Effector memory CD4-positive, alpha-beta T cell (primary cell): ENCODE measurements at places on chromosomes 1 and 21.

- no peaks in the 10 kb centered on the region for H3K4me1 ChIP-seq
- no peak overlapping the region for H3K4me3 ChIP-seq
- H3K27ac ChIP-seq, result no peak overlapping the region
- H3K36me3 ChIP-seq, result no peaks in the 10 kb centered on the region
These were observed 57.1 kb upstream of the GADD45A start for GRCh38 chr1:67627906-67628305.

DNA sequence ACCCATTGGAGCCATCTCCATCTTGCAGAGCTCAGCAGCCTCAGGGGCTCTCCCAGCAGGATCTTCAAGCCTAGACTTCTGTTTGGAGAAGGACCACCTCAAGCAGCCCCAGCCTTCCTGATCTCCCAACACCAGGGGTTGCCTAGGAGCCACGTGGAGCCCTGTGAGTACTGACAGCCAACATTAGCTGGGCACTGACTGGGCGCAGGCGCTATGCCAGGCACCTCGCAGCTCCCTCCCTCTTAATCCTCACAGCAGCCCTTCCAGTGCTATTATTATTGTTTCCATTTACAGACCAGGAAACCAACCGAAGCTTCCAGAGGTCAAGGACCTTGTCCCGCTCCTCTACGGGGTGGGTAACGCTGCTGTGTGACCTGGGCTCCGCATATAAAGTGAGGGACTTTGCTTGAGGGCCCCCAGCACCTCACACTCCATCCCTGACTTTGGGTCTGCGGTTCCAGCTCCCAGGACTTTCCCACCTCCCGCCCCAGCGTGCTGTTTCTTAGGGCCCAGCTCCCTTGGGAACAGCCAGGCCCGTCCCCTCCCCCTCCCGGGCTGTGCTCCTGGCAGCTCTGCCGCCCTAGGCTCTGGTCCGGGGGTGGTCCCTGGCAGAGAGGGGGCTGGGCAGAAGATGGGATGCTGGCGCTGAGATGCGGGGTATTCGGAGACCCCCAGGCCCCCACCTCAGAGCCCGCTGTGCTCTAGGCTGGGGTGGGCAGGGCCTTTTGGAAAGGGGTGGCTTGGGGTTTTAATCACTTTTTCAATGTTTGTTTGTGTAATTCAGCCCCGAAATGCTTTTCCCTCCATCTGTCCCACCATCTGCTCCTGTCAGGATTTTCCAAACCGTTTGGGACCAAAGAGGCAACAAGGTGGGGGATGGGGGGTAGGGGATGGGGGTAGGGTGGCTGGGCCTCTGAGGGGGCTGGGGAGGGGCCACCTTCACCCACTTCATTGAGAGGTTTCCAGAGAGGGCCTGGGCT, 4.1 kb upstream of the HPCA start:
- H3K4me1 ChIP-seq, result peaks cover 3% of the 10 kb centered on the region
- DNase-seq, result no peak
- H3K27ac ChIP-seq, result no peak overlapping the region
- no peaks in the 10 kb centered on the region for H3K36me3 ChIP-seq

DNA sequence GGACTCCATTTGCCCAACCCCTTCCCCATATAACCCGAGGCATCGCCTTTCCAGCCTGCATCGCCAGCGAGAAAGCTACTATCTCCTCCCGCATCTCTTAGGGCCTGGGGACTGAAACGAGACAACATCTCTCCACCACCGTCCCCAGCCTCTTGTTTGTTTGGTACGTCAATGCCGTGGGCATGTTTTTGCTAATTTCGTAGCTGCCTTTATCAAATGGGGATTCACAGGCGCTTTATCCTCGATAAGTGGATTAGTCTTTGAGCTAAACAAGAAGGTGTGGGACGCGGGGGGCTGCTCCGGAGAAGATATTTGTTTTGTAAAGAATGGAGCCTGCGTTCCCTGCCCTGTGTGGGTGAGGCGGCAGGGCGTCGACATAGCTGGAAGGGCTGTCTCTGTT, 91.6 kb downstream of the PAX7 start:
- H3K4me1 ChIP-seq, result no peaks in the 10 kb centered on the region
- H3K27me3 ChIP-seq, result peaks cover 20% of the 10 kb centered on the region
- no peak overlapping the region for H3K4me3 ChIP-seq
- H3K36me3 ChIP-seq, result no peaks in the 10 kb centered on the region
- DNase-seq, result no peak

GRCh38 chr1:208880433-208881100, 636.4 kb upstream of the PLXNA2 start:
- no peak overlapping the region for H3K27ac ChIP-seq
- H3K36me3 ChIP-seq, result no peaks in the 10 kb centered on the region
- DNase-seq, result no peak
- H3K27me3 ChIP-seq, result no peaks in the 10 kb centered on the region
- no peak overlapping the region for H3K4me3 ChIP-seq

DNA sequence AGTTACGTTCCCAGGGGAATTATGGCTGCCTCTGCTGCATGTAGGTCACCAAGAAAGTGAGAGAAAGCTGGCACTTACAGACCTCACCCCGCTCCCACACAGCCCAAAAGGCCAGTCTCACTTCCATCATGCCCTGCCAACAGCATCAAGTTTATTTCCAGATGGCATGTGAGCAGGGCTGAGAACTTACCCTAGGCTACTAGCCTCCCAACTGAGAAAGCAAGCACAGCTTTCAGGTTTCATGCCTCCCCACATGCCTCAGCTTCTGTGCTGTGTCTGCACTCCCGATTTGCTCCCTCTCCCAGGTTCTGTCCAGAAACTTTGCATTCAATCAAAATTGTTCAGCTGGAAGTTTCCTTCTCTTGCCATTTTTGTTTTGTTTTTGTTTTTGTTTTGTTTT, 59.1 kb upstream of the CRB1 start:
- H3K27ac ChIP-seq, result no peak overlapping the region
- no peak for DNase-seq
- H3K4me1 ChIP-seq, result no peaks in the 10 kb centered on the region
- no peak overlapping the region for H3K4me3 ChIP-seq

GRCh38 chr1:54481201-54481884, 66.7 kb upstream of the ACOT11 start:
- H3K27me3 ChIP-seq, result no peaks in the 10 kb centered on the region
- H3K4me3 ChIP-seq, result peak overlapping the region; percentile 17
- no peaks in the 10 kb centered on the region for H3K36me3 ChIP-seq
- peak overlapping the region; percentile 41 for H3K27ac ChIP-seq
- peaks cover 48% of the 10 kb centered on the region for H3K4me1 ChIP-seq
- DNase-seq, result no peak

GRCh38 chr1:236345728-236346127, 48.4 kb upstream of the EDARADD start:
- no peaks in the 10 kb centered on the region for H3K36me3 ChIP-seq
- H3K4me3 ChIP-seq, result no peak overlapping the region
- DNase-seq, result no peak
- H3K4me1 ChIP-seq, result no peaks in the 10 kb centered on the region
- no peaks in the 10 kb centered on the region for H3K27me3 ChIP-seq

DNA sequence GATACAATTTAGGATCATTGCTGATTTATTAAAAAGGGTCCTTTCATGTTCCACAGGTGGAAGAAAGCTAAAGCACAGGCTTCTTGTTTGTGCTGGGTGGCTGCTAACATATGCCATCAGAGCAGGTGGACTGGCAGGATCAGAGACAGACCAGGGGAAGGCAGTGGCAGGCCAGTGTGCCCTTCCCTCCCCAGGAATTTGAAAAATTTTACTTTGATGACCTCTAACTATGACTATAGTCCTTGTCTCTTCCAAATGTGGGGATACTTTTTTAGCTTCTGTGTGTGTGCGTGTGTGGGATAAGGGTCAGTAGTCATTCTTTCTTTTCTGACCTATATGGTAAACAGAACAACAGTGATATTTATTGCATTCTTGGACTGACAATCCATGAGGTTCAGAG, 49.9 kb downstream of the LHX9 start:
- H3K36me3 ChIP-seq, result no peaks in the 10 kb centered on the region
- H3K27ac ChIP-seq, result no peak overlapping the region
- H3K27me3 ChIP-seq, result no peaks in the 10 kb centered on the region
- no peaks in the 10 kb centered on the region for H3K4me1 ChIP-seq
- DNase-seq, result no peak

- no peak overlapping the region for H3K27ac ChIP-seq
- no peak overlapping the region for H3K4me3 ChIP-seq
- DNase-seq, result no peak
- no peaks in the 10 kb centered on the region for H3K27me3 ChIP-seq
- peaks cover 9% of the 10 kb centered on the region for H3K4me1 ChIP-seq
These were observed 3.1 kb upstream of the MXRA8 start for GRCh38 chr1:1361233-1361981.

DNA sequence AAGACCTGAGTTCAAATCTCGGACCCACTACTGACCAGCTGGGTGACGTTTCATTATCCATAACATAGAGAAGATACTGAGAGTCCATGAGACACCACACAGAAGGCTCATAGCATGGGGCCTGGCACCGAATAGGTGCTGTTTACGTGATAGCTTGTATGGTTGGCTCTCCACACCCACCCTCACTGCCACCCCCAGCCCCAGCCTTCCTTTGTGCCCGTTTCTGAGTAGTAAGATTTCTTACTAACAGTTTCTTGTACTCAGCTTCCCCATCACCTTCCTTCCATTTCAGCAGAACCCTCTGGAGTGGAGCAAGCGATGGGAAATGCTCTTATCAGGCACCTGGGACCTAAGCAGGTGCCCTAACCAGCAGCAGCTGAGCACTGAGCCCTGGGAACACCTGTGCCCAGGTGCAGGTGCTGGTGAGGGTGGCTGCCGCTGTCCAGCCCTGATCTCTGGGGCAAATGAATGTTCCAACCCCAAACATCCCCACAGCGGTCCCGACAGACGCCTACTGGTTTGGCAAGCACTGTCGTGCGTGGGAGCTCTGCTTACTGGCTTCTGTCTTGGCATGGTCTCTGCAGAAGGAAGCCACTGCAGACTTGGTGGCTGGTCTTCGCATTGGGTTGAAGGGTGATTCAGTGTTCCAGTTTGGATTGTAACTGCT, 225.4 kb downstream of the CAMTA1 start:
- H3K36me3 ChIP-seq, result no peaks in the 10 kb centered on the region
- H3K4me3 ChIP-seq, result no peak overlapping the region
- no peak overlapping the region for H3K27ac ChIP-seq
- no peaks in the 10 kb centered on the region for H3K4me1 ChIP-seq

GRCh38 chr21:42453224-42453985, 42.6 kb downstream of the RSPH1 start:
- H3K27me3 ChIP-seq, result no peaks in the 10 kb centered on the region
- no peak overlapping the region for H3K4me3 ChIP-seq
- no peaks in the 10 kb centered on the region for H3K36me3 ChIP-seq
- peaks cover 4% of the 10 kb centered on the region for H3K4me1 ChIP-seq
- no peak for DNase-seq
- H3K27ac ChIP-seq, result no peak overlapping the region

DNA sequence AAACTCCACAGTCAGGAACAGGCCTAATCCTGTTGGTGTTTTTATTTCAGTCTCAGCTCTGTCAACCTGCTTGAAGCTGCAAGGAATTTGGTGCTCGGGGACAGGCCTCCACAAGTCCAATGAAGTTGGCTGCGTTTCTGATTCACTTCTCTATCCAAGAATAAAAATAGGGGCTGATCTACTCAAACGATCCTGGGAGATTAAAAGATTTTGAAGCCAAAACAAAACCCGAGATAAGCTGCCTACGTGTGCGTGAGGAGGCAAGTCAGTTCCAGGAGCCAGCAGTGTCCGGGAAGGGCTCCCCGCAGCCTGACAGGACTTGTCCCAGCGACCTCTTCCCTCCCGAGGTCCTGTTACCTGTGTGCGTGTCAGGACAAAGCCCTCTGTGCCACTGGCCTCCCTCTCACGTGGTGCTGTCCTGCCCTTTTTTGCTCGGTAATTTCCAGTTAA, 98.0 kb downstream of the ETS2 start:
- H3K4me3 ChIP-seq, result no peak overlapping the region
- DNase-seq, result no peak
- no peak overlapping the region for H3K27ac ChIP-seq
- no peaks in the 10 kb centered on the region for H3K4me1 ChIP-seq
- H3K27me3 ChIP-seq, result no peaks in the 10 kb centered on the region

DNA sequence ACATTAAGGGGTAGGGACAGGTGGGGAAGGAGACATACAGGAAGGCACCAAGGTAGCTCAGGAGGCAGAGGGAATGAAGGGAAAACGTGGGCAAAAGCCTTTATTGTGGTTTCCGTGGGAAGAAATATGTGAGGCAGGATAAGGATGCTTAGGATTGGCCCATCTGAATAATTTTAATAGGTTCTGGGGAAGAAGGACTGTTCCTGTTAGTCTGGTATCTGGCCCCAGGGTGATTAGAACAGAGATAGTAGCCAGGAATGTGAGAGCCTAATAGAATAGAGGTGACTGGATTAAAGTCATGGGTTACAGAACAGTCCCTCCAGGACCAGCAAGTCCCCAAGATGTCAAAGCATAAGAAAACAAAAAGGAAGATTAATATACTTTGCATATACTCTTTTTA, 545.2 kb upstream of the CAMK1G start:
- no peaks in the 10 kb centered on the region for H3K27me3 ChIP-seq
- no peak for DNase-seq
- H3K4me1 ChIP-seq, result no peaks in the 10 kb centered on the region
- no peak overlapping the region for H3K27ac ChIP-seq

- peaks cover 22% of the 10 kb centered on the region for H3K27me3 ChIP-seq
- H3K27ac ChIP-seq, result no peak overlapping the region
- no peaks in the 10 kb centered on the region for H3K36me3 ChIP-seq
- H3K4me3 ChIP-seq, result peak overlapping the region; percentile 32
These were observed 145.2 kb upstream of the ETS2 start for GRCh38 chr21:38660333-38661196.

DNA sequence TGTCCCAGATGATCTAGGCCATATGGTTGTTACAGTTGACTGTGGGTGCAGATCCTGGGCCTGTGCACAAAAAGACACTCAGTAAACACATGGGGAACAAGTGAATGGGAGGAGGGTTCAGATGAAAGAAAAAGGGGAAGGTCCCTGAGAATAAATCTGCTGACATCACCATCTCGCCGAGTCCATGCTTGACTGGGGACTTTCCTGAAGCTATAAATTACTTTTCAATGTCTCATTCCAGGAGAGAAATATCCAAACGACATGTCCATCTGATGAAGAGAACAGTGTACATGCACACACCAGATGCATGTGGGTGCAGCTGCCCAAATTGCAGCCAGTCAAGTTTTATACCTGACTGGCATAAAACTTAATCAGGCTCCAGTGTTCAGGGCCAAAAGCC, 109.0 kb downstream of the HIVEP3 start:
- DNase-seq, result no peak
- H3K4me3 ChIP-seq, result no peak overlapping the region
- H3K27ac ChIP-seq, result no peak overlapping the region
- H3K36me3 ChIP-seq, result no peaks in the 10 kb centered on the region
- peaks cover 33% of the 10 kb centered on the region for H3K4me1 ChIP-seq

GRCh38 chr1:62209931-62210595, 15.4 kb downstream of the L1TD1 start:
- H3K27ac ChIP-seq, result no peak overlapping the region
- H3K4me1 ChIP-seq, result no peaks in the 10 kb centered on the region
- H3K4me3 ChIP-seq, result no peak overlapping the region

- H3K4me1 ChIP-seq, result no peaks in the 10 kb centered on the region
- H3K4me3 ChIP-seq, result no peak overlapping the region
- no peak overlapping the region for H3K27ac ChIP-seq
- DNase-seq, result no peak
- peaks cover 84% of the 10 kb centered on the region for H3K36me3 ChIP-seq
These were observed 13.4 kb upstream of the OLFML3 start for GRCh38 chr1:113965703-113966412.
